ENCODE measurements at places on chromosomes 16 and 17. TPM values are rescaled to one million over a fixed set of nuclear protein-coding genes. Genes with fewer than 3 reads are reported as not detected.

- DNase-seq, result peak; percentile 67
Observed at GRCh38 chr17:32253117-32253611, 12.5 kb upstream of the RHBDL3 start.

The MT1F gene
- total RNA-seq, result 12.8 TPM

DNA sequence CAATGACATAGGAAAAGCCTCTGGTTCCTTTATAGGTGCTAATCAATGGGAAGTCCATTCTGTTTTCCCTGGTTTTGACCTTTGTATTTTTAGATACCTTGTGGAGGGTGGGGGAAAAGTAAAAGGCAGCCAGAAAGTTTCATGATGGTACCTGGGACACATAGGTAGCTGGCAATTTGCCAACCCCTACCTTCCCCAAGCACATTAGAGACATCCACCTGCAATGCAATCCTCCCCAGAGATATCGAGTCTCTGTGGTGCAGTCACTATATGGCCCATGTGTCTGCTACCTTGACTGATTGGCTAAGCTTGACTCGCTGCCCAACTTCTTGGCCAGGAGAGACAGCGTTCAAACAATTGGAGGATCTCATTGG is 86.4 kb downstream of the IRX3 start:
- DNase-seq, result no peak

- DNase-seq, result no peak
Observed at GRCh38 chr16:53458635-53459034, 24.4 kb downstream of the RBL2 start.

- peak; percentile 85 for DNase-seq
Observed at GRCh38 chr16:48366165-48367093, 18.8 kb downstream of the SIAH1 start.

GRCh38 chr16:10859658-10860057 is 17.3 kb upstream of the CIITA start:
- DNase-seq, result no peak

- DNase-seq, result peak; percentile 11
Observed at GRCh38 chr16:22813948-22814710, at the start of gene HS3ST2. TSS of gene HS3ST2 (plus strand) at chr16:22814162. CDS start at chr16:22814611, 449 bp downstream.

The ZNF668 gene
- 11.9 TPM for total RNA-seq

DNA sequence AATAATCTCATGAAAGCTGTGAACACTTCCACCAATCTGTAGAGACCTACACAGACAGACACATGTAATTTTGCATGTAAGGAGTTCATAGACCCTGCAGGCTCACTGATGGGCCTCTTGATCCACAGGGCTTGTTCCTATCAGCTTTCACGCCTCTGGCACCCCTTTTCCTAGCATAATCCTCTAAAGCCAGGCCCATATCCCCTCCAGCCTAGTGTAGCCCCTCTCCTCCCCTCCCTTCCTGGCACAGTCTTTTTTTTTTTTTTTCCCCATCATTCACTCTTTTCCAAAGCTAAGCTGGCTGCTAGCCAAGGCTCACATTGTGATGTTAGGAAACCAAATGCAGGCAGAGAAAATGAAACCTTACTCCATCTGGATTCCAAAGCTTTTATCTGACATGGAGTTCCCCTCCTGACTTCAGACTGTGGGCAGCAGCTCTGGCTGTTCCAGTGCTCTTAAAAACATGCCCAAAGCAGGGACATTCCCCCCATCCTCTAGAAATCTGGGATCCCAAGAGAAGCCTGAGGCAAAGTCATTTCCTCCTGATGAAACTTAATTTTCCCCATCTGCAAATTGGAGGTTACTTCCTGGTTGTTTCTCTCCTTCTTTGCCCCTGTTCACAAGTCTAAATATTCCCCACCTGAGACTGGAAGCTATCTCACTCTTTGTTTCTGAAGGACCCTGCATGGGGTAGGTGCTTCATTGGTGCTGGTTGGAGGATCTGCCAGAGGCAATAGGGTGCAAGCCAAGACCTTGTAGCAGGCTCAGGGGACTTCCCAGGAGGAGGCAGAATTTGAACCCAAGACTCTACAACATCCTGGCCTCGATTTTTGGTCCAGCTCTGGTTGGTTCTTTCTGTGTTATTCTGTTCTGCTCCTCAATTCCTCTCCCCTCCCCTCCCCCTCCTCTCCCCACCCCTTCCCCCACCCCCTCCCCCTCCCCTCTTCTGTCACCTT is 9.9 kb upstream of the CCL5 start:
- DNase-seq, result peak; percentile 74

DNA sequence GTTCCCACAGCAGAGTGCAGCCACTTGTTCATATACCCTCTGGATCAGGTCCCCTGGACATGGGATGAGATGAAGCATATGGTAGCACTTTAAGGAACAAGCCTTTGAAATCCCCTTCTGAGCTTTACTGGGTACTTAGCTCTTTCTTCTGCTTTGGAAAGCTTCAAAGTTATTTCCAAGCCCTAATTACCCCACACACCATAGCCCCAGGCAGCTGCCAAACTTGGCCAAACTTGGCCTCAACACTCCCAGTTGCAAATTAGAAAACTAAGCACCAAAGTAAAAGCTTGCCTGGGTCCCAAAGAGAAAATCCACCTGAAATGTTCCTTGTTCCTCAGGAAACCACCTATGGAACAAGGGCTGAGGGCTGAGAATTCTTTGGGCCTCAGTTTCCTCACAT is 15.7 kb upstream of the MT4 start:
- DNase-seq, result no peak

The HBA2 gene
- total RNA-seq, result not detected

The JUP gene
- total RNA-seq, result 17.4 TPM

- no peak for DNase-seq
Observed at GRCh38 chr16:79483336-79483735, 117.2 kb downstream of the MAF start.
